Right kidney (tissue), 9 donors: ENCODE measurements at places on chromosomes 13 and 19.
A peak's percentile ranks its signal among the peaks of the same experiment; 100 is the strongest.

DNA sequence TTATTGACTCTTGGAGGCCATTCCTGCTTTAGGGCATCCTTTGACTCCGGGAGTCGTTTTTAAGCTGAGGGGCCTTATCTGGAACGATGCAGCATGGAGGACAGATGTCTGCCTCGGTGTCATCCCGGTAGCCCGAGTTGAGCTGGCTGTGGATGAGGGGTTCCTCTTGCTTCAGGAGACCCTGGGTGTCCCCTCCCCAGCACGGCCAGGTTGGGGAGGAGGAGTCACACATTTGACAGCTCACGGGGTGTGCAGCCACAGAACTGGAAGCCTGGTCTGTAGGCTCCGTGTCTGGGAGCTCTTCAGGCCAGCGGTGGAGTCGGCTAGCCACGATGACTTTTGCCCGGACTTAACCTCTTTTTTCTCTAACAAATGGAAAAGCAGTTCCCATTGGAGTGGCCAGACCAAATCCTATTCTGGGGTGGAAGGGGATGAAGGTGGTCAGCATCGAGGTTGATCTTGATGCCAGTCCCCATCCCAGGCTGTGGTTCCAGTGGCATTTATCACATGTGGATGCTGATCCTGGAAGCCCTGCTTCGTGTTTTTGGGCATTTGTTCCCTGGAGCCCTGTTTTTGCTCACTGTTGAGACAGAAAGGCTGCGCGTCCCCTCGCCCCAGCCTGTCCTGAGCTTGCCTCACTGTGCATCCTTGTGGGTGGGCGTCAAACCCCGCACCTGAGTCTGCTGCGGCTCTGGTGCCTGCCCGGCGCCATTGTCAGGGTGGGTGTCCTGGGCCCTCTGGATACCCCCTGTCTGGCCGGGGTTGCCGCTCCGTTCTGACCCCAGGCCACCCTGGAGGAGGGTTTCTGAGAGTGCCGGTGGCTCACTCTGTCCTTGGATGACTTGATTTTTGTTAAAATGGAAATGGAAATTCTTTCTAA lies 12.0 kb downstream of the TFDP1 start:
- DNase-seq: no peak

DNA sequence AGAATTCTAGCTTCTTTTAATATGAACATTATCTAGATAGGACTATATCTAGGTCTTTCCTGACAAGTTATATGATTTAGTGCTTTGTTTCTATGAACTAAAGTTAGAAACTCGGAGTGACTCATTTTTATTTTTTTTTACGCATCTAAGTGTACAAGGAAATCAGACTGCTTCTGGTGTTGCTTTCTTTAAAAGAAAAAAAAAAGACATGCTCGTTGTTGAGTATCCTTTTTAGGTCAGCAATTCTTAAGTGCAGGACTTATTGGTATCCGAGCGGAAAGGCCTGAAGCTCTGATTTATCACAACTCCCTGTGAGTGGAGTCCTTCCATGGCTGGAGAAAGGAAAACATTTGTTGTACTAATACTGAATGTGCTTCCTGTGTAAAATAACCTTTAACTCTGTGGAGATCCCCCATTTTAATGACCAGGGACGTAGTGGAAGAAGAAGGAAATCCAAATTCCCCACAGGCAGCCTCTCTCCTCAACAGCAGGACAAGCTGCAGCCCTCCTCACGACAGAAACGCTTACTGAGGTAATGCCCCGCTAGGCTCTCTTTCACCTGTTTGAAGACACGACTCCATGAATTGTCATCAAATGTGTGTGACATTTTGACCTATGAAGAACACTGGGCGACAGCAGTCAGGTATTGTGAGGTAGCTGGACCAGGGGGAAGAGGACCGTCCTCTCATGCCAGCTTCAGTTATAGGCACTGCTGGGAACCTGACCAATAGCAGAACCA lies 17.9 kb upstream of the POMP start:
- no peak for DNase-seq

DNA sequence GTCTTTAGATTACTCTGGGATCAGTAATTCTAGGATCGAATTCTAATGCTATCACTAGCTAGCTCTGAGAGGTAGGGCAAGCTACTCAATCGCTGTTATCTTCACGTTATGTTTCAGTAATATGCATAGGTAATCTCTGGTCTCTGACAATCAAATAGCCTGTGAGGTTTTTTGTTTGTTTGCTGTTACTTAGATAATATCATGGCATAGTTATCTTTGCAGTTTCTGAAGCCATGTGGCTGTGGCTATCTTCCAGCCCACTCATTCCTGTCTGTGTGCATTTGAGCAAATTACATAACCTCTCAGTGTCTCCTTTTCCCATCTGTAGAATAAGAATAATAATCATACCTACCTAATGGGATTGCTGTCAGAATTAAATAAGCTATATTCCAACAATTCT lies 330.2 kb downstream of the PCDH9 start:
- DNase-seq: no peak

- DNase-seq: no peak
These were observed 528.1 kb downstream of the DIAPH3 start for GRCh38 chr13:59635589-59635988.

DNA sequence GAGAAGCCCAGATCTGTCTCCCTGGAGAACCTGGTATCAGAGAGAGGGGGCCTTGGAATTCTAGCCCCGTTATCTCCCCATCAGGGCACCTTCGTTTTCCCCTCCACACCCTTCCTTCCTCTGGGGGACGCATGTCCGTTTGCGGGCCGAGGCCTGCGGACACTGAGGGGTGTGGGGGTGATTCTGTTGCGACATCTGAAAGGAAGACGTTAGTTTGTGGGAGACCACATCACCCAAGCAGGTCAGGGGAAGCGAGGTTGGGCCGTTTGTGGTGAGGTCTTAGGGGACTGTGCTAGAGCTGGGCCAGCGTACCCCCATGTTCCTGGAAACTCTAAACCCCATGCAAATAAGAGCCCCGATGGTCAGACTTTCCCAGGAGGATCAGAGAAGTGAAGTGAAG lies 3.7 kb upstream of the HSH2D start:
- no peak for DNase-seq

DNA sequence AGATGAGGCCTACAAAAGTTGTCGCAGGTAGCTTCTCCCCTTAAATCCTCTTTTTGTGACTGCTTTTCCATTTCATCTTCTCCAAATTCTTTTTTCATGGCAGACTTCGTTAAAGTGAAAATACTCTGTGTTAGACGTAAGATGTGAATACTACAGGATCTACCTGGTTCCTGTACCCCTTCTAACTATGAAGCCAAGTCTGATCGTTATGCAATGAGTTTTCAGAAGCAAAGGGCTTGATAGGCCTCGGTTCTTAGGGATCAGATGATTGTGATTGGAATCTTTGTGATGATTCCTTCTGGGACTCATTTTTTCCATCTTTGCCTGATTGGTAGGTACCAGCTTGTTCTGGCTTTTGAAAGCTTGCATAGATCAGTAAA lies 86.9 kb downstream of the PCCA start:
- DNase-seq: no peak

- DNase-seq: no peak
These were observed 87.4 kb downstream of the SLC15A1 start for GRCh38 chr13:98664924-98665637.

GRCh38 chr13:86945584-86945983 lies 725.6 kb upstream of the SLITRK5 start:
- no peak for DNase-seq

- DNase-seq: no peak
These were observed 59.0 kb downstream of the DGKH start for GRCh38 chr13:42107421-42107820.

GRCh38 chr13:100790405-100790804 lies 115.8 kb upstream of the TMTC4 start:
- DNase-seq: no peak

DNA sequence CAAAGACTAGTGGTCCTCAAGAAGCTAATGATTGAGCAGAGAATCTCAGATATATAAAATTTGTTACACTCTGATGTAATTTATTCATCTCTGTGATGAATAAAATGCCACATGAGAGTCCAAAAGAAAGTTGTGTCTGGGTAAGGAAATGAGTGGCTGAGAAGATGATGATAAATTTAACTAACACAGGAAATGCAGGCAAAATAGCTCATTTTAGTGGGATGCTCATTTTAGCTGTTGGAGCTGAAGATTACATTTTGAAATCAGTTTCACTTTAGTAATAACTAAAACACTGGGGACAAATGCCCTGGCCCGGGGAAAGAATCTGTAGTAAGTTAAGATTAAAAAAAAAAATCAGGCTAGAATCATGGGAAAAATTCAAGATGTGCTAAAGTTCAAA lies 35.2 kb downstream of the SPRY2 start:
- DNase-seq: no peak

DNA sequence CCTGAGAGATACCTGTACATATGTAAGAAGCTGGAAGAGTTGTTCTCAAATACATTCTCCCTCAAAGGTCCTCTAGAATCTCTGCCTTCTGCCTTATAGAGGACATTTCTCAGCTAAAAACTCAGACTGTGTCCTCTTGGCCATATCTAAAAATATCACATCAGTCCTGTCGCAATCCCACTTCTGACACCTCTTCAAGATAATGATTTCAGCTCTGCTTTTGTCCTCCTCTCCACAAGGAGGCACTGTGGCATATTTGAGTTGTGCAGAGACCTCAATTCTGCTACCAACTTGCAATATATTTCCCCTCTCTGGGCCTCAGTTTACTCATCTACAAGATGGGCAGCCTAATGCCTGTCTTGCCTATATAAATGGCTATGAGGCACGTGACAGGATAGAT lies 16.6 kb downstream of the ADAMTS10 start:
- no peak for DNase-seq

- no peak for DNase-seq
These were observed 196.7 kb downstream of the TBC1D4 start for GRCh38 chr13:75285310-75285709.

DNA sequence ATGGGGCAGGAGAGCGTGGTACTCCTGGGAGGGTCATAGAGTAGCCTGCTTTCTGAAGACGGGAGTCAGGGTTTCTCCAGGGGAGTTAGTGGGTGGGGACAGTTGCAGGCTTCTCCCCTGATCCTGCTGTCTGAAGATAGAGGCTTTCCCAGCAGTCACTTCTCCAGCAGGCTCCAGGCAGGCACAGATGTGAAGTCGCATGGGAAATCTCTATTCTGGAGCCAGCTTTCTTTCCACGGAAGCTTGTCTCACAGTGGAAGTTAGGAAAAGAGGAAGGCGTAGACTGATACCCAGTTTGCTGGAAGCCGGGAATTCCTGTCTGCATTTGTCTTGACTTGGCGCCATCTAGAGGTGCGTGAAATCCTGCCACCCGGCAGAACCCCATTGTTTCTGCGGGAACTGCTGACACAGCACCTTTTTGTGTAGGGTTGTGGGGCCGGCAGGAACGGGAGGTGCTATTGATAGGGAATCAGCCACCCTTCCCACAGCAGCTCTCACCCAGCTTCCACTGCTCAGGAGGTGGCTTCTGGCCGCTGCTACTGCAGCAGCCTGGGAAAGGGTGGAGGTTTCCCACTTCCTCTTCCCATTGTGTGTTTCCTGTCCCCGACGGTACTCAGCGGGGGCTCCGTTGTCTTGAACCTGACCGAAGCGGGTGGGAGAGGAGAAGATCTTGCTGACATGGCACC lies 28.5 kb upstream of the NPAS1 start:
- DNase-seq: peak; percentile 69

DNA sequence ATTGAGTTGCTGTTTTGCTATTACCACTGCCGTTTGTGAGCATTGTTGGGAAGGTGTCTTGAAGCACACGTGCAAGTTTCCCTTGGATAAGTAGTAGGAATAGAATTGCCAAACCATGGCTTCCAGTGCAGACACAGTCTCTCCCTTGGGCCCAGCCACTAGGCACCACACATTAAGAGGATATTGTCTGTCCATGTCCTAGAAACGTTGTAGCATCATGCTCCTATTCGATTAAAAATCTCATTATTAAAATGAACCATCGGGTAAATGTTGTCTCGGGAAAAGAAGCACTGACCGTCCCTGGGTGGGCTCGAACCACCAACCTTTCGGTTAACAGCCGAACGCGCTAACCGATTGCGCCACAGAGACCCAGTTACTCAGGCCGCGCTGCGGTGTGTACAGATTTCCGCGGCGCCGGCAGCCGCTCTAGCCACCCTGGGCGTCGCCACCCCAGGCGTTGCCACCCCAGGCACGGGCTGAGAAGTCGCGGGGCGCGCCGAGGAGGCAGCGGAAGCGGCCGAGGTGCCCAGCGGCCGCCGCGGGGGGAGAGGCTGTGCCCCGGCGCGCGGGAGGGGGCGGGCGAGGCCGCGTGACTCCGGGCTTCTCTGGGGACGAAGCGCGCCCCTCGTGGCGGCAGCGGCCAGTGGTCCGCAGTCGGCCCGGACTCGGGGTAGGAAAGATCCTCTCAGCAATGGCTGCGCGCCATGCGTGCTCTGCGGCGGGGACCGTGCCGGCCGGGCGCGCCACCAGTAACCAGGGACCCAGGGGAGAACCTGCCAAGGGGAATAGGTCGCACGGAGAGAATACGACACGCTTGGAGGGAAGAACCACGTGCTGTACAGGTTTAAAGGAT lies 56.2 kb downstream of the USPL1 start:
- peak; percentile 92 for DNase-seq

DNA sequence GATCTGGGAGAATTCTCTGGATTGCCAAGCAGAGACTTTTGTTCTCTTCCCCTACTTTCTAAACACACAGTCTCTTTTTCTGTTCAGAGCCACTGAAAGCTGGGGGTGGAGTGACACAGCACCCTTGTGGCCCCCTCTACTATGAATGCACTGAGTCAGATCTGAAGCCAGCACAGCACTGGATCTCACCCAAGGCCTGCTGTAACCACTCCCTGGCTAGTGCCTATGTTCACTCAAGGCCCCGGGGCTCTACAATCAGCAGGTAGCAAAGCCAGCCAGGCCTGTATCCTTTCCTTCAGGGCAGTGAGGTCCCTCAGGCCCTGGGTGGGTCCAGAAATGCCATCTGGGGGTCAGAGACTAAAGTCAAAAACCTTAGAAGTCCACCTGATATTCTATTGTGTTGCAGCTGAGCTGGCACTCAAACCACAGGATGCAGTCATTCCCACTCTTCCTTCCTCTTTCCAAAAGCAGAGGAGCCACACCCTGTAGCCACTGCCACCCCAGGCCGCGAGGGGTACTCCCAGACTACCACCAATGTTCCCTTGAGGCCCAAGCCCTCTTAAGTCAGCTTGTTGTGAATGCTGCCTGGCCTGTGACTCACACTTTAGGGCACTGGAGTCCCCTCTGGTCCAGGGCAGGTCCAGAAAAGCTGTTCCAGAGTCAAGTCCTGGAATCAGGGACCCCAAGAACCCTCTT lies 110.1 kb upstream of the RXFP2 start:
- DNase-seq: no peak

GRCh38 chr19:48836089-48837017 lies at the start of gene HSD17B14:
HSD17B14 (minus strand) TSS chr19:48836491; CDS start chr19:48836411, 80 bp downstream.
- peak; percentile 76 for DNase-seq
